Stimulated activated CD4-positive, alpha-beta T cell treated with anti-CD3 and anti-CD28 coated beads, TNF-alpha, amount 100 ng/mL, for 48 hours (primary cell): ENCODE measurements at places on chromosomes 7 and 10.

DNA sequence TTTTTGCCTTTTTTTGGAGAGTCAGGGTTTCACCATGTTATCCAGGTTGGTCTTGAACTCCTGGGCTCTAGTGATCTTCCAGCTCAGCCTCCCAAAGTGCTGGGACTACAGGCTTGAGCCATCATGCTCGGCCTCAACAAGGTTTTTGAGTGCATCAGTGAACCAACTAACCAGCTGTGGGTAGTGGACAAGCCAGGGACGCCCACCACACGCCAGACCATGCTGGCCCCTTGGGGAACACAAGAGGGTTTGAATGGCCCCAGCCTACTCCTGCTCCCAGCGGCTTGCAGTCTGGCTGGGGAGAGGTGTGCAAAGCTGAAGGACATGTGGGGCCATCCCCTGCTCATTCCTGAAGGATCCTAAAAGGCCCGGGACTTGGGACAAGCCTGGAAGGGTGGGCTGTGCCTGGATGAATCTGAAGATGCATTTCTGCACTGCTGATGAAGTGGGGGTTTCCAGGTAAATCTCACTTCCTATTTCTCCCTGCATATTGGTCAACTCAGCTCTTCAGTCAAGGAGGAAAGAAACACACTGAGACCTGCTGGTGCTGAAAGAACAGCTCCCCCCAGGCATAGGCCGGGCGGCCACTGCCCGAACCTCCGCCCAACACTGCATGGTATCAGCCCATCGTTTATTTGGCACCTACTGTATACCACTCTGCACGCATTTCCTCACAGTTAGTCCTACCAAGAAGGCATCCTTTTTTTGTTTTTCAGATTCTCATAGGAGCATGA lies 6.9 kb downstream of the MMD2 start:
- DNase-seq: no peak

DNA sequence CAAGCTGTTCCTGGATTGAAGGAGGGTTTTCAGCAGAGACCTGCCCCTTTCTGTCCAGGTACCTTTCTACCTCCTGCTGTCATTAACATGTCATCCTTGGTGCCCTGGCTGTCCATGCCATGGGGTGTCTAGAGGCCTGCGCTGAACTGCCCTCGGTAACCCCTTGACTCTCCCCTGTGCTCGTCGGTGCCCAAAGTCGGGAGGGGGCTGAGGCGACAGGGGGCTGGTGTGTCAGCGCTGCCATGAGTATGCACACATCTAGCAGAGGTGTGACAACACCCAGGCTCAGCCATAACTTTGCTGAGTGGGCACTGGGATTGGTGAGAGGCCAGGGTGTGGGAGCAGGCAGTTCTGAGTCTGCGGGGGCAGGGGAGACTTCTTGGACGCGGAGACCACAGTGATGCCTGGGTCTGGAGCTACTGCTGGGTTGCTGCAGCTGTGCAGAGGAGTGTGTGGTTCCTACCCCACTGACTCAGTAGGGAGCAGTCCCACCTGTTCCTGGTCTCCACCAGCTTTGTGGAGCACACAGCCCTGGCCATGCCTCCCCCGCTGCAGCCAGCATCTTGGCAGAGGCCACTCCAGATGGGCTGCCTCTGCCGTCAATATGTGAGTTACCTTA lies 376.2 kb upstream of the SEMA3C start:
- DNase-seq: no peak

DNA sequence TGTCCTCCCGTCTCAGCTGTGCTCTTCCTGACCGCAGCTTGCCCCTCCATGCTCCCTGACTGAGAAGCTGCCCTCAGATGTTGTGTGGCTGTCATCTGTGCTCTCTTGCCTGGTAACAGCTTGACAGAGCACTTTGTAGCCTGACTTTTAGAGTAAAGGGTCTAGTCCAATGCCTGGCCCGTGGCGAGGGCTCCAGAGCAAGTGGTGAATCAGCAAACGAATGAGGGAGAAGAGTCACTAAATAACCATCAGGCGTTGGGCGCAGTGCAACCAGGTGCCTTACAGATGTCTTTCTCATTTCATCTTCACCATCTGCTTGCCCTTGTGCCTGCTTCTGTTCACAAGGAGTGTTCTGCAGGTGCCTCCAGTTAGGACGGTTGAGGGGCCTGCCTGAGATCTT lies 45.6 kb downstream of the MKI67 start:
- DNase-seq: no peak

GRCh38 chr10:17993361-17993760 lies 41.6 kb downstream of the SLC39A12 start:
- DNase-seq: no peak

DNA sequence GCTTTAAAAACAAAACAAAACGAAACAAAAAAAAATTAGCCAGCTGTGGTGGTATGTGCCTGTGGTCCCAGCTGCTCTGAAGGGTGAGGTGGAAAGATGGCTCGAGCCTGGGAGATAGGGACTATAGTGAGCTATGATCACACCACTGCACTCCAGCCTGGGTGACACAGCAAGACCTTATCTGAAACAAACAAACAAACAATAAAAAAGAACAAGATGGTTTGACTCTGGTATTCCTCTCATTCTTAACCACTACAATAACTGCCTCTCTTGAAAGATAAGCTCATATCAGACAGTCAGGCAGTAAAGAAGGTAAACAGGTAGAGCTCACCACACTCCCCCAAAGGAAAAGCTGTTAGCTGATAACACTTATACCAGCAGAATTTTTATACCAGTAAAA lies 14.1 kb upstream of the DUSP5 start:
- DNase-seq: no peak

GRCh38 chr7:51349820-51350545 lies 33.4 kb upstream of the COBL start:
- no peak for DNase-seq

- no peak for DNase-seq
Observed at GRCh38 chr10:122492006-122492405, 30.7 kb downstream of the HTRA1 start.

- no peak for DNase-seq
Observed at GRCh38 chr10:117005026-117005526, at the start of gene SHTN1. Gene SHTN1 (minus strand): TSS chr10:117005187. CDS start chr10:117005079, 108 bp downstream.

DNA sequence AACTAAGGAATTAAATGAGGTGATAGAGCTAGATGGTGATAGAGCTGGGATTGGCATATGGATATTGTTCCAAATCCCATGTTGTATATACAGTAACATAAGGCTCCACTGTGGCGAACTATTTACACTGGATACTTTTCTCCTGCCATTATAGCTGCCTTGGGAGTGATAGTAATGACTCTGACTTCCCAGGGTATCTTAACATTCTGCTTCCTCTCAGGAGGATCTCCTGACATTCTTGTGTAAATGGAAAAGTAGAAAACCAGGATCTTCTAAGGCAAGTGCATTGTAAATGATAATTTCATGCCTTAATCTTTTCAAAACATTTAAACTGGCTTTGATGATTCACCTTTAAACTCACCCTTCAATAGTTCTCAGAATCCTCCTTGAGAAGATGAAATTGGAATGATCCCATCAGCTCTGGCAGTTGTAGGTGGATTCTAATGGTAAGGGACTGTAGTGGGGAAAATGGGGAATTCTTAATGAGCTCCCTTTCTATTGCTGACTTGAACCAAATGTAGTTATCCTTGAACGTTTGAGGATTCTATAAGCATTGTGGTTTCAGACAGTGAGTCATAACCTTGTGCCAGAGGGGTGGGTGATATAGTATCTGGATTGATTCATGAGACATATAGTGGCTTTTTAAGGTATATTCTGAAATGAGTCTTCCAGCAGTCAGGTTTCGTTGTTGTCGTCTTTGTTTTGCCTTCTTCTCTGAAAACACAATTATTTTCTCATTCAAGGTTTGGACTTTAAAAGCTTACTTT lies 450.0 kb downstream of the SUGCT start:
- DNase-seq: no peak

GRCh38 chr7:137932881-137933269 lies 69.0 kb downstream of the CREB3L2 start:
- DNase-seq: no peak
